ENCODE measurements at places on chromosomes 16 and 17. TPM values are rescaled to one million over a fixed set of nuclear protein-coding genes. Genes with fewer than 3 reads are reported as not detected.
A peak's percentile ranks its signal among the peaks of the same experiment; 100 is the strongest.

DNA sequence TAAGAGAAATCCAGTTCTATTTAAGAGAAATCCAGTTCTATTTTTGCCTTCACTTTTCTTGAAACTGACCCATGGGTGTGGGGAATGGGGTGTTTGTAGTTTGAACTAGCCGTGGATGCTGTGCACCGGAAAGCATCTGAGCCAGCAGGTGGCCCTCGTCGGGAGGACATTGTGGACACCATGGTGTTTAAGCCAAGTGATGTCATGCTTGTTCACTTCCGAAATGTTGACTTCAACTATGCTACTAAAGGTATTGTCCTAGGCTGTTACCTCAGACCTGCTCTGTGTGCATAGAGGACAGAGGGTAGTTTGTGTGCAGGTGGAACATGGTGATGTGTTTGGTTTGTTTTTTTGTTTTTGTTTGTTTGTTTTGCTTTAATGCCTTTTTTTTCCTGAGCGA, 3.3 kb downstream of the ATXN2L start:
- H3K27me3 ChIP-seq: no peaks in the 10 kb centered on the region
- no peaks in the 10 kb centered on the region for H3K36me3 ChIP-seq
- H3K4me1 ChIP-seq: peaks cover 43% of the 10 kb centered on the region
- H3K4me3 ChIP-seq: peak overlapping the region; percentile 96

GRCh38 chr17:7477392-7478275, 1.8 kb downstream of the ZBTB4 start:
- peak; percentile 74 for DNase-seq
- peak overlapping the region; percentile 99 for H3K27ac ChIP-seq
- peak overlapping the region; percentile 97 for H3K4me3 ChIP-seq

- DNase-seq: no peak
- no peak overlapping the region for H3K27ac ChIP-seq
- no peak overlapping the region for H3K4me3 ChIP-seq
- H3K27me3 ChIP-seq: peaks cover 11% of the 10 kb centered on the region
- H3K4me1 ChIP-seq: no peaks in the 10 kb centered on the region
Measured at GRCh38 chr17:15405058-15405415, 62.4 kb downstream of the CDRT4 start.

DNA sequence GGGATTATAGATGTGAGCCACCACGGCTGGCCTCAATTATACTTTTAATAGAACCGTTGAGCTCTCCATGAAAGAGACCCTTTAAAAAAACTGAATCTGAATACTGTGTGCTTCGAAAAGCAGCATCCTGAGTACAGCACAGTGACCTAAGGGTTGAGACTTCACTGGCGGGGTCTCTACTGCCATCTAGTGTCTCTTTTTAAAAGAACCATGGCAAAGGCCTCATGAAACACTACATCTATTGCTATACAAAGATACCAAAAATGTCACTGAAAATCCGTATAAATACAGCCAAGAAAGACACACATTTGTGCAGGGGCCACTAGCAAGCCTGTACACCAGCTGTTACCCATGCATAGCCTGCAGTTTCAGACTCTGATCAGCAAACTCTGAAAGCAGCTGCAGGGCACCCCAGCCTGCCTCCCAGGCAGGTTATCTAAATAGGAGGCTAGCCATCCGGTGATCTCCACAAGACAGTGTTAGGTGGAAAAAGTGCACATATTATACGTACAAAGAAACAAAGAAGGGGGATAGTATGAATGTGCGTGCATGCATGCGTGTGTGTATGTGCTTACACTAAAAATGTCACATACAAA, 35.3 kb downstream of the NPLOC4 start:
- H3K27me3 ChIP-seq: no peaks in the 10 kb centered on the region
- H3K4me3 ChIP-seq: no peak overlapping the region
- H3K4me1 ChIP-seq: peaks cover 3% of the 10 kb centered on the region
- no peak overlapping the region for H3K27ac ChIP-seq

DNA sequence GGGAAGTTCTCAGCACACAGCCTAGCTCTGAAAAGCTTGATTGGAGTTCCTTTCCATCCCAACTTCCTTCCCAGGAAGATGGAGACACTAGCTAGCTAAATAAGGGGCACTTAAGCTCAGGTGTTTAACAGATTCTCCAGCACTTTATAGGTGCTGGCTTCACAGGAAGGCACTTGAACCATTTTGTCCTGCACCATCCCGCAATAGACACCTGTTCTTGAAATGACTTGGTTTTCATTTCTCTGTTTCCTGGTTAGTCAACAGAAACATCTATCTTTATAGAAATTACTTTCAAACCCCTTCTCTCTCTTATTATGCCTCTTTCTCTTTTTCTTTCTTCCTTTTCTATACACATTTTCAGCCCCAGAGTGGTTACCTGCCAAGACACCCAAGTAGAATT, 409.9 kb upstream of the ZFHX3 start:
- no peaks in the 10 kb centered on the region for H3K36me3 ChIP-seq
- H3K27ac ChIP-seq: no peak overlapping the region
- H3K27me3 ChIP-seq: no peaks in the 10 kb centered on the region
- no peak for DNase-seq

- H3K36me3 ChIP-seq: peaks cover 6% of the 10 kb centered on the region
- H3K4me3 ChIP-seq: no peak overlapping the region
- H3K4me1 ChIP-seq: peaks cover 18% of the 10 kb centered on the region
- peak overlapping the region; percentile 21 for H3K27ac ChIP-seq
- DNase-seq: no peak
- H3K27me3 ChIP-seq: no peaks in the 10 kb centered on the region
Measured at GRCh38 chr17:29918922-29919856, 10.8 kb downstream of the SSH2 start.

- H3K4me1 ChIP-seq: no peaks in the 10 kb centered on the region
- no peak for DNase-seq
- no peak overlapping the region for H3K27ac ChIP-seq
Measured at GRCh38 chr16:15404792-15405191, 9.2 kb downstream of the MPV17L start.

GRCh38 chr17:72631568-72631948, 460.9 kb downstream of the SLC39A11 start:
- H3K27ac ChIP-seq: no peak overlapping the region
- H3K36me3 ChIP-seq: no peaks in the 10 kb centered on the region
- H3K4me1 ChIP-seq: peaks cover 6% of the 10 kb centered on the region

GRCh38 chr16:35910409-35910808, 2451.0 kb downstream of the TP53TG3F start:
- H3K27me3 ChIP-seq: no peaks in the 10 kb centered on the region
- H3K4me1 ChIP-seq: peaks cover 7% of the 10 kb centered on the region
- H3K36me3 ChIP-seq: no peaks in the 10 kb centered on the region
- no peak for DNase-seq
- H3K4me3 ChIP-seq: no peak overlapping the region

GRCh38 chr16:67114793-67115192, 5.1 kb downstream of the PHAF1 start:
- H3K4me1 ChIP-seq: peaks cover 23% of the 10 kb centered on the region
- peaks cover 3% of the 10 kb centered on the region for H3K36me3 ChIP-seq
- no peak for DNase-seq
- H3K27me3 ChIP-seq: no peaks in the 10 kb centered on the region
- H3K27ac ChIP-seq: peak overlapping the region; percentile 21

DNA sequence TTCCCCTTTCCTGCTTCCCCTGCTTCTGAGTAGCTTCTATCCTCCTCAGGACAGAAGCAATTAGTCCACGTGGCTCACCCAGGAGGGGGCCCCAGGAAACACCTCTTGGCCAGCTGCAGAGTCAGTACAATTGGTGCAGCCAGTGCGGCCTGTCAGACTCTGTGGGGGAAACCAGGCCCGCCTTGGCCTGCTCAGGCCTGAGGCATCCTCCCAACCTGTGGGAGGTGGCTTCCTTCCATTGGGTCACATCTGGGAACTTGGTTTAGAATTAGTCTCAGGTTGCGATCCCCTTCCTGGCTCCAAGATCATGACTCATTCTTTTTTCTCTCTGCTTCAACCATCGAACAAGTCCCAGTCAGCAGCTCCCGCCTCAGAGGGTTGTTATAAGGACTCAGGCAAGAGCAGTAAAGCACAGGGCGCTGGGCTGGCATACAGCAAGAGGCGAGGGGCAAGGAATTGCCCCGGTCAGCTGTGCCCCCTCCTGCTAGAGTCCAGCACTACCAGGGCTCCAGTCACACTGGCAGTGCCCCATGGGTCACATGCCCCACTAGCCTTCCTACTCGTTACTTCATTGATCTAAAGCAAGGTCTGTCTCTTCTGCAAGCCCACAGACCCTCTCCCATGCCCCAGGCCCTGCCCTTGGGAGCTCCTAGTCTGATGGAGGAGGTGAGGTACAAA, 8.1 kb upstream of the EPX start:
- peaks cover 6% of the 10 kb centered on the region for H3K4me1 ChIP-seq
- no peak overlapping the region for H3K4me3 ChIP-seq
- peaks cover 2% of the 10 kb centered on the region for H3K27me3 ChIP-seq
- H3K27ac ChIP-seq: no peak overlapping the region
- H3K36me3 ChIP-seq: no peaks in the 10 kb centered on the region

DNA sequence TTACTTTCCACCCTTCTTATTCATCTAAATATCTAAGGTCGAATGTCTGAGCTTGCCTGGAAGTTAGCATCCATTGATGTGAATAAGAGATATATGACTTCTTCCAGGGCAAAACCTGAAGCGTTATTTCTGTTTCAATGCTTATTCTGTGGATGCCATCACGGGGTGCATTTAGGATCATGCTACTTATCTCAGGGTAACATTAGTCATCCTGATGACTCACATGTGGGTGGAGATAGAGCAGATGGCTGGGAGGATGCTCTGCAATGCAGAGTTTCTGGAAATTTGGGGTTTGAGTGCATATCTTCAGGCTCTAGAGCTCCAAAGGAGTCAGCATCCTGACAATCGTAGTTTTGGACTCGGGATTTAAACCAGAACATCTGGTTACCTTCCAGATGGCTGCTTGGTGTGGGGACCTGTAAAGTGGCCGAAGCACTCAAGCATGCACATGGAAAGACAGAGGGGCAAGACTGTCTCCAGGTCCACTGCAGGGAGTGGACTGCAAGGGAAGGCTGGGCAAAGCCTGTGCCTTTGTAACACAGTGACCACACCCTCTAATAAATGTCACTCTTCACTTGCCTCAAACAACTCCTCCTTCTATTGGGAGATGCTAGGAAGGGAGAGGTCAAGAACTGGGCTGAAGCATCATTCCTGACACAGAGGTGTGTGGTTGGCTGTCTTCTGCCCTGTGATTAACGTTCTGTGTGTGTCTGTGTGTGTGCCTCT, 175.2 kb upstream of the SALL1 start:
- no peaks in the 10 kb centered on the region for H3K27me3 ChIP-seq
- no peak overlapping the region for H3K4me3 ChIP-seq
- H3K4me1 ChIP-seq: no peaks in the 10 kb centered on the region
- no peak for DNase-seq
- H3K27ac ChIP-seq: no peak overlapping the region

DNA sequence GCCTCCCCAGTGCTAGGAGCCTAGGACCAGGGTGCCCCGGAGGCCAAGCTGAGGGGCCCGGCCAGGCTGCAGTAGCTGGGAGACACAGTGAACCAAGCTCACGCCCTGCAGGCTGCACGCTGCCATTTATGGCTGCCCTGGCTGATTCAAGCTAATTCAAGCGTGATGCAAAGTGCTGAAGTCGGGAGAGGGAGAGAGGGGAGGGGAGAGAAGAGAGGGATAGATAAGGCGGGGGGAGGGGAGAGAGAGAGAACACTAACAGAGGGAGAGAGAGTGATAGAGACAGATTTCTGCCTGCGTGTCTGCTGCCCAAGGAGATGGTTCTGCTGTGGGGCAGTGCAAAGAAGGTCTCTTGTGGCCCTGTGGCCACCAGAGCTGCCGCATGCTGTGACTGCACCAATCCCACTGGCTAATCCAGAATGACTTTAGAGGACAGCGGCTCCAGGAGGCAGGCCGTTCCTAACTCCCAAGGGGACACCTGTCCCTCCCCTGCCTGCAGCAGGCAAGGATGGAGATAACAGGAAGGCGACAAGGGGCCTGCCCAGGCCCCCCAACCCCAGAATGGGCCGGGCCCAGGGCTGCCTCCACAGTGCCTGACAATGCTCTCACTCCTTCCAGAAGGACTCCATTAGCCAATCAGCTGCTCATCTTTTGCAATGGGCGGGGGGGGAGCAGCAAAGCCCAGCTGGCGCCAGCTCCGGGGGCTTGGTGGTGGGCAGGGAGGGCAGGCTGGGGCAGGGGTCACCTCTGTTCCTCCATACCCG, 12.9 kb downstream of the MXRA7 start:
- no peak overlapping the region for H3K27ac ChIP-seq
- no peak overlapping the region for H3K4me3 ChIP-seq
- H3K27me3 ChIP-seq: no peaks in the 10 kb centered on the region

DNA sequence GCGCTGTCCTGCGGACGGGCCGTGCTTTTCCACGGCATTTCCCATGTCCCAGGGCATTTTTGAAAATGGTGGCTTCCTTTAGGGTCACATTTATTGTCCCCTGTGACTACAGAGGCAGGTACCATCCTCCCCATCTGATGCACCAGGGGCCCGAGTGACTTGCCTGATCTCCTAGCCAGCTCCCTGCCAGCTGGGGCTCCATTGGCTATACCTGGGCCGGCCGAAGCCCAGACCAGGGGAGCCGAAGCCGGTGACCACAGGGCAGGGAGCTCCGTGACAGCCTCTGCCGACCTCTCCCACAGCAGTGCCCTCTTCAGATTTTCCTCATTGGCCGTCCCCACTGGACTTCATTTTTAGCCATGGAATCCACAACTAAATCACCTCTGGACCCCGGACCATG, 170.6 kb downstream of the RBFOX3 start:
- H3K27ac ChIP-seq: no peak overlapping the region
- no peak for DNase-seq
- H3K27me3 ChIP-seq: peaks cover 24% of the 10 kb centered on the region
- no peaks in the 10 kb centered on the region for H3K4me1 ChIP-seq
- no peak overlapping the region for H3K4me3 ChIP-seq
- H3K36me3 ChIP-seq: no peaks in the 10 kb centered on the region

- no peaks in the 10 kb centered on the region for H3K36me3 ChIP-seq
- no peak for DNase-seq
- no peaks in the 10 kb centered on the region for H3K4me1 ChIP-seq
- no peak overlapping the region for H3K27ac ChIP-seq
- H3K4me3 ChIP-seq: no peak overlapping the region
Measured at GRCh38 chr16:7590934-7591333, 258.3 kb downstream of the RBFOX1 start.

GRCh38 chr17:38939987-38940386, 14.6 kb downstream of the LASP1NB start:
- no peaks in the 10 kb centered on the region for H3K4me1 ChIP-seq
- no peaks in the 10 kb centered on the region for H3K36me3 ChIP-seq
- peak overlapping the region; percentile 49 for H3K27ac ChIP-seq
- no peak overlapping the region for H3K4me3 ChIP-seq

GRCh38 chr16:83438326-83438725, 369.5 kb upstream of the HSBP1 start:
- no peaks in the 10 kb centered on the region for H3K27me3 ChIP-seq
- H3K4me1 ChIP-seq: no peaks in the 10 kb centered on the region
- H3K4me3 ChIP-seq: no peak overlapping the region
- no peak overlapping the region for H3K27ac ChIP-seq

GRCh38 chr16:81821436-81822128, 42.5 kb downstream of the PLCG2 start:
- H3K4me1 ChIP-seq: peaks cover 3% of the 10 kb centered on the region
- no peak overlapping the region for H3K4me3 ChIP-seq
- DNase-seq: no peak

FNDC8 gene
- not detected for total RNA-seq

CNGB1 gene
- not detected for total RNA-seq

SLC35G3 gene
- total RNA-seq: 0.33 TPM

C1QTNF1 gene
- not detected for total RNA-seq

HOXB9 gene
- not detected for total RNA-seq

NRN1L gene
- total RNA-seq: 5.3 TPM

ABCA3 gene
- 8.2 TPM for total RNA-seq

C1QL1 gene
- not detected for total RNA-seq

SLFN12 gene
- 10.5 TPM for total RNA-seq

All from naive thymus-derived CD8-positive, alpha-beta T cell (primary cell).